ENCODE measurements at places on chromosomes 2 and 18.

DNA sequence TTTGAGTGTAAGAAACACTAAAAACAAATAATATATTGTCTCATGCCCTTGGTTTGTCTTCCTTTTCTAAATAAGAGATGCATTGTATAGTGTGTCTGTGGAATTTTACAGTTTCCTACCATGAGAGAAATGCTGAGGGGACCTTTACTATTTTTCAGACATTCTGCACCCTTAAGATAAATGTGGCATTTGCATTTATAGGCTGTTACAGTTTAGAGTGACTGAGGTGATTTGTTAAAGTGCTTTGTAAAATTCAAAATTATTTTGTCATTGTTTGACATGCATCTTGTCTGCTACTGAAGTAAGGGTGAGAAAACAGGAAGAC is 78.9 kb upstream of the ZSWIM2 start:
- DNase-seq: no peak

DNA sequence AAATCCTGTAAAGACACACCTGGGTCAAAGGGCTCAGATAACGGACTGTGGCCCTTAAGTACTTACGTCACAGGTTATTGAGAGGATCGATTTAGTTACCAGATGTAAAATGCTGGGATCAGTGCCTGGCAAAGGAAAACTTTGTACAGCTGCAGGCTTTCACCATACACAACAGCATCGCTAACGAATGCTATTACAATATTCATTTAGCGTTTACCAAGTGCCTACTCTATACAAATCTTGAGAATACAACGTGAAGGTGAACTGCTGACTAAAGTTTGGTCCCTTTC is 619 bp upstream of the MSH6 start:
- no peak for DNase-seq

DNA sequence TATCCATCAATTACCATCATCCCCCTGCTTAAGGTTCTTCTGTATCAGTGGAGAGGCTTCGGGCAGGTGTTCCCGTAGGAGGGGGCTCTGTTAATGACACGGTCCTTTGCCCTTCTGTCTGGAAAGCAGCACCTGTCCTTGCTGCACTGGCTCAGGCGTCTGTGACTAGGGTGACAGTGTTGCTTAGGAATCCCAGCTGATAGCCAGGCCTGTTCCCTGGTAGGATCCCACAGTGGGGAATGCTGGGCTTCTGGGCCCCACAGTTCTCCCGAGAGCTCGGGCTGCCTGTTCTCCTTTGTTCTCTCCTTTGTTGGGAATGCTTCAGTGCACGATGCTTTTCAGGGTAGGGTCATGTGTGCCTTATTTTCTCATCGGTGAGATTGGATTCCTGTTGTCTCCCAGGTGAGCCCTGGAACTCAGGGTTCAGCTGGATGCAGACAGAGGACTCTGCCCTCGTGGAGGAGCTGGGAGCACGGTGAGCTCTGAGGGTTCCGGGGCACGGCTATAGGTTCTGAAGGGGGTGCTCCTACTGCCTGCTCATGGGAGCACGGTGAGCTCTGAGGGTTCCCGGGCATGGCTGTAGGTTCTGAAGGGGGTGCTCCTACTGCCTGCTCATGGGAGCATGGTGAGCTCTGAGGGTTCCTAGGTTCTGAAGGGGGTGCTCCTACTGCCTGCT is 9.6 kb downstream of the SNTG2 start:
- no peak for DNase-seq

GRCh38 chr2:5736050-5736449 is 43.9 kb downstream of the SOX11 start:
- DNase-seq: no peak

DNA sequence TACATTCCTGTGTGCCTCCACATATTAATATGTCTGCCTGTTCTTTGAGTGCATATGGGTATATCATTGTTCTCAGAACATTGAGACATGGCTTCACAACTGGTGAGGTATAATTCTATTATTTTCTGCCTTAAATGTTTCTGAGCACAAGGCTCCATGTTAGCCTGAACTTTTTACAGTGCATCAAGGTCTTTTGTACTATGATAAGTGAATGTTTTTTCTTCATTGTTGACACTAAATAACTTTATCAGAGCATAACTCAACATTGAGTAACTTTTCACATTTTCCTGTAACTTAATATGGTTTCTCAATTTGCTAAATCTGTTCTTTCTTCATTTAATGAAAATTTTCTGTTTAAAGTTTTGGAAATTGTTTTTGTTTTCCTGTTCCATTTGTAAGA is 262.9 kb downstream of the HNMT start:
- no peak for DNase-seq
